GM04503 (cell line): ENCODE measurements at places on chromosomes 7 and 10.

GRCh38 chr7:99709838-99710578 lies 25.0 kb downstream of the CYP3A7 start:
- no peak for DNase-seq

DNA sequence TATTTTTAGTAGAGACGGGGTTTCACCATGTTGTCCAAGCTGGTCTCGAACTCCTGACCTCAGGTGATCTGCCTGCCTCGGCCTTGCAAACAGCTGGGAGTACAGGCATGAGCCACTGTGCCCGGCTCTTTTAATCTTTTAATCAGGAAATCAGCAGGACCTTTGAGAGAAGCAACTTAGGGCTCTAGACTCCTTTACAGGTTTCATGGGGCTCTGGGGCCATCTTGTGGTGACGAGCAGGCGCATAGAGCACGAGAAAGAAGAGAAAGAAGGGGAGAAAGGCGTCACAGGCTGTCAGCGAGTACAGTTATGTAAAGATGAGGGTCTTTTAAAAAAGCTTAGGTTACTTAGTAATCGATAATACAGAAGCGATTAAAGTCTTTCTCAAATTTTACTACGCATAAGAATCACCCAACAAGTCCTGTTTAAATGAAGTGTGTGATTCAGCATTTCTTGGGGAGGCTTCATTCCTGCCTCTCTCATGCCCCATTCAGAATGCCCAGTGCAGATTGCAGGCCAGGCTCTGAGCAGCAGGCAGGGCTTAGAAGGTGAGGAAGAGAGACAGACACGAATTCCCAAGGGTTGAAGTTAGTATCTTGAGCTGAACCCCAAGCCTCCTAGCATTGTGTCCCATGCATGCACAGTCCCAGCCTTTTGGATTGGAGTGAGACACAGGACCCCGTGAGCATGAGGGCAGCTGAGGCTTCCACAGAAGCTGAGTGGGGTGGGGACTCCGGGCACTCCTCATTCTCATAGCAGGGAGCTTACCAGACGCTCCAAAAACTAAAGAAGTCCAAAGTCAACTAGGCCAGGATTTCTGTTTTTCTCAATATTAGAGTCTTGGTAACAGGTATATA lies 23.6 kb upstream of the PFKP start:
- no peak for DNase-seq

GRCh38 chr10:94156453-94156852 lies 162.7 kb downstream of the PLCE1 start:
- DNase-seq: no peak

- peak; percentile 84 for DNase-seq
These were observed 23.6 kb downstream of the DDIT4 start for GRCh38 chr10:72297281-72297804.

DNA sequence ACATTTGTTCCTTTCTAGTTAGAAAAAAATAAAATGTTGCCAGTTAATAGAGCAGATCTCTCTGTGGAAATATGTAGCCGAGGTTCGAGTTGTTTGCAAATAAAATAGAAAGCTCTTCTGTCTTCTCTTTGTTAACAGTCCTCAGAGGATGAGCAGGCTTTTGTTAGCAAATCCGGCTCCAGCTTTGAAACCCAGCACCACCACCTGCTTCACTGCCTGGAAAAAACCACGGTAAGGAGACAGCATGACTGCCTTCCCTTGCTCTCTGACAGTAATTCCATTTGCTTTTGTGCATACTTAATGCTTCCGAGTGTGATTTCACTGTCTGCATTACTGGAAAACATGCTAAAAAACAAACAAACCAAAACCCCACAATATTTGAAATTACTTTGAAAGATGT lies 115.6 kb downstream of the TSPAN12 start:
- DNase-seq: no peak

DNA sequence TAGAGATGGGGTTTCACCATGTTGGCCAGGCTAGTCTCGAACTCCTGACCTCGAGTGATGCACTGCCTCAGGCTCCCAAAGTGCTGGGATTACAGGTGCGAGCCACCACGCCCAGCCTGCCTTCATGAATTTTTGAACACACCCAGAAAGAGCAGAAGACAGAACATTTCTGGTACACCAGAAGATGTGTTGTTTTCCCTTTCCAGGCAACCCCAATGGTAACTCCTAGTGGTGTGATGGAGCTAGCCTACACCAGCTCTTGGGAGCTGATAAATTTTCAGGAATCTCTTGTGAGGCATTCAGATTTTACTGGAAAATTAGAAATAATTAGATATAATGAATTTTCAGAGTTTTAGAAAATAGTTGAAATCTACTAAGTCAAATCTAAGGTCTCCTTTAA lies 904 bp upstream of the CCDC7 start:
- no peak for DNase-seq

- no peak for DNase-seq
These were observed 394.9 kb upstream of the DPP6 start for GRCh38 chr7:153657182-153657800.

- no peak for DNase-seq
These were observed 71.6 kb upstream of the CAMK2B start for GRCh38 chr7:44396931-44397545.

GRCh38 chr10:122567056-122567660 lies 6.6 kb downstream of the DMBT1 start:
- no peak for DNase-seq

GRCh38 chr7:71601851-71602250 lies 469.9 kb downstream of the GALNT17 start:
- no peak for DNase-seq

GRCh38 chr7:47371733-47372368 lies 210.1 kb downstream of the TNS3 start:
- DNase-seq: no peak

DNA sequence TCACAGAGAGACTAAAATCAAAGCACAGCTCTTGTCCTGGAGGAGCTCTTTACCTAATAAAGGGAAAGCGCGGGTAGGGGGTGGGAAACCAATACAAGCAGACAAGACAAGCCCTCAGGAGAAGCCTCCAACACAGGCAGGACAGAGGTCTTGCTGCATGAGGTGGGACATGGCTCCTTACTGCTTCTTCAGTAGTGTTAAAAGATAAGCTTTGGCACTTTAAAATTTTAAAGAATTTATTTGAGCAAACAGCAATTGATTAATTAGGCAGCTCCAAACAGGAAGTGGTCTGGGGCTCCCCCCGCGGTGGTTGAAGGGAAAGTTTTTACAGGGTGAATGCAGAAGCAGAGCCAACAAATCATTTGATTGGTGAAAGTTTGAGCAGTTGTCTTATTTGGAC lies 50.3 kb upstream of the MACC1 start:
- no peak for DNase-seq

DNA sequence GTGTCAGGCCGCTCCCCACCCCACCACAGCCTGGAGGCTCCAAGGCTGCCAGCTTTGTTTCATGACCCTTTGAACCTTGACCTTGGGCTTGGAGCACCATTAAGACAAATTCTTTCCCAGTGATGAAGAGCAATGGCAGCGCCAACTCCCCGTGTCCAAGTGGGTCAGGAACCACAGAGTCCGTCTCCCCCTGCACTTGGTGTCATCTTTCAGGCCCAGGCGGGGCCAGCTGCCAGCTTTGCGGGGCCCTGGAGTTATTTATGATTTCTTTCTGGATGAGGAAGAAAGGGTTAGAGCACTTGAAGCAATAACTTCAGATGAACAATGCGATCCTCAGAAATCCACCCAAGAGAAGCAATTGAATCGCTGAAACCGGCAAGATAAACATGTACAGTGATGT lies 110.8 kb downstream of the MYL10 start:
- DNase-seq: peak; percentile 50

- no peak for DNase-seq
These were observed 11.8 kb downstream of the MET start for GRCh38 chr7:116683786-116684185.

DNA sequence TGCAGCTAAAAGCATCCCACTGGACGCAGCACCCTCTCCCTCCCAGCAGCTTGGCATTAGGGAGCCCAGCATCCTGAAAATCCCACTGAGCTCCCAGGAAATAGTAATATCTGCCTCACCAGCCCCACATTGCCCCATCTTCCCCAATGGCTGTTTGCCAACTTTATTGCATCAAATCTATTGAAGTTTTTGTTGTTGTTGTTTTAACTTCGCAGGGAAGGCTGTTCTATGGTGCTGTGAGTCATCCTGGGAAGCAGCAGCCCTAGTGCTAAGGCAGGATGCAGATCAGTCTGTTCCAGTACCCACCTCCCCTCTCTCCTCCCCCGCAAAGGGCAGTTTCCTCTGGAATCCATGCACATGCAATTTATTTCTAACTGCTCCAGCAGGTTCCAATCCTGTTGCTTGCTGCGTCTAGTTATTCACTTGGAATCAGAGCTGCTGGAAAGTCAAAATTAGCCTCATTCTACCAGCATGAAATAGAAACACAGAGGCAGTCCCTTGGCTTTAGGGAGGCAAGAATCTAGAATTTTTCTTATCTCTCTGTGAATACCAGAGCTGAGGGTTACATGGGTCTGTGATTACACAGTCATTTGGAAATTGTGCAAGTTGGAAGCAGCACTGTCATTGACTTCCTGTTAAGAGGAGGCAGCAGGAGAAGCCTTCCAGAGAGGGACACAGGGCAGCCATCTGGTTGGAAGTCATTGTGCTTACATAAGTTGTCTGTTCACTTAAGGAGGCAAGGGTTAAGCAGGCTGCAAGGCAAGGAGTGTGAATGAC lies 115.9 kb upstream of the CACUL1 start:
- no peak for DNase-seq

DNA sequence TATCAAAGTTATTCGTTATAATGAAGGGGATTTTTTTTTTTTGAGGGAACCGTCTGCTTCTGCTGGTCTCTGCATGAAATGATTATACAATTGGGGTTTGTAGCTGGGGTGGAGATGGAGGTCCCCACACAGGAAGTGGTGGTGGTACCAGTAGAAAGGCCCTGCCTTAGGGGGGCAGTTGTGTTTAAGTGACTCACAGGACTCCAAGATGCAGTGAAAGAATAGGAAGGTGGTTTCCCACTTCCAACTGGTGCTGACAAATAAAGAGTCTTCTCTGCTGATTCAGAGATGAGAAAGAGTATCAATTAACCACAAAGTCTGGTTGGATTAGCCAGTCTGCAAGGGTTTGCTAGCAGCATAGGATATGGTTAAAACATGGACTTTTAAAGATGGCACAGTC lies 376.0 kb downstream of the SORCS3 start:
- DNase-seq: no peak

- DNase-seq: no peak
These were observed 151.2 kb downstream of the MPP7 start for GRCh38 chr10:28151636-28152035.

DNA sequence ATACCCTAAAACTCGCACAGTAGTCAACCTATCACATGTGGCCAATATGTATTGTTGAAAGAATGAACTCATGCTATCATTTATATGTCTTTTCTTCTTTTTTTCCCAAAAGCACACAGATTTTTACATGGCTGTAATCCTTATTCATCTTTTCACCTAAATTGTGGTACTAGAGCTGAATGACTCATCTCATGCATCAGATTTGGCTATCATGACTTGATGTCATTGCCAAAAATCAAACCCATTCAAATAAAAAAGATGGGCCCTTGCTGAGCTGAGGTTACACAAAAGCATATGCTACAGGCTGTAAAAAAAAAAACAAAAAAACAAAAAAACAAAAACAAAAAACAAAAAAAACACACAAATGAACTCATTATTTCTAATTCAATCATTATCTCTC lies 3.3 kb upstream of the LMOD2 start:
- DNase-seq: no peak

- DNase-seq: no peak
These were observed 8.6 kb upstream of the RFC2 start for GRCh38 chr7:74262639-74263398.

DNA sequence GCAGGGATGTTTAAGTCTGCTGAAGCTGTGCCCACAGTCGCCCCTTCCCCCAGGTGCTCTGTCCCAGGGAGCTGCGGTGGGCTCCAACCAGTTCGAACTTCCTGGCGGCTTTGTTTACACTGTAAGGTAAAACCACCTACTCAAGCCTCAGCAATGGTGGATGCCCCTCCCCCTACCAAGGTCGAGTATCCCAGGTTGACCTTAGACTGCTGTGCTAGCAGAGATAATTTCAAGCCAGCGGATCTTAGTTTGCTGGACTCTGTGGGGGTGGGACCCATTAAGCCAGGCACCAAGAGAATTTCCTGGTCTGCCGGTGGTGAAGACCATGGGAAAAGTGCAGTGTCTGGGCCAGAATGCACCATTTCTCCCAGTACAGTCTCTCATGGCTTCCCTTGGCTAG lies 56.0 kb downstream of the CCDC7 start:
- DNase-seq: no peak

- no peak for DNase-seq
These were observed 125.2 kb upstream of the NANOS1 start for GRCh38 chr10:118904286-118904685.

DNA sequence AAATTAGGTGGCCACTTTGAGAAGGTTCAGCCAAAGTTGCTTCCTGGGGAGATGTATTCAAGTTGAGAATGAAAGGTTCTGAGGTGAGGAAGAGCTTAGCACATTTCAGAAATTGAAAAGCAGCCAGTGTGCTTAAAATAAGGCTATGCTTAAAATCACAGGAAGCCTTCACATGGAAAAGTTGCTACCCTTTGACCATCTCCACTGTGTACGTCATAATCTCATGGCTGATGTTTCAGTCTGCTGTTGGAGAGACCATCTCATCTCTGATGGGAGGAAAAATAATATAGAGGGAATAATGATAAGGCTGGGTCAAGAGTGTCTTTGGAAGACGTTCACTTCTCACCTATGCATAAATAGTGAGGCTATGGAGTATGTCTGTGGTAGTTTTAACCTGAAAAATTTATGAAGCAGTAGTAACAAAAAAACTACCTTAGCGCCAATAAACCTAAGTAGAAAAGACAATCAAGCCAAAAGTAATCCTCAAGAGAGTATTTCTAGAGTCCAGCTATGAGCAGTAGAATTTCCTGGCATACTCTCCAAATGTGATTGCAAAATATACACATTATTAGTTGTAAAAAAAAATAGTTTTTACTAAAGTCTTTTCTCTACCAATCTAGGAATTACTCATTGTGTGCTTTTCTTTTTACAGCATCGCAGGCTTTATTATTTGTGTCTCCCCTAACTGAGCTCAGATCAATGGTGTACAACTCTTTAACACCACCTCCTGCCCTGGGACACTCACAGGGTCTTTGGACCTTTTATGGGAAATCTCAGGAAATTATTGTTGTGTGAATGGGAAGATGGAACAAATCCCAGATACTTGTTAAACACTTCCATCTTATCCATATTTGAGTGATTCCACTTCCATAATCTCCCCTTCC lies 435.2 kb upstream of the LRGUK start:
- peak; percentile 42 for DNase-seq

GRCh38 chr10:112330607-112331160 lies 43.2 kb upstream of the ACSL5 start:
- no peak for DNase-seq

DNA sequence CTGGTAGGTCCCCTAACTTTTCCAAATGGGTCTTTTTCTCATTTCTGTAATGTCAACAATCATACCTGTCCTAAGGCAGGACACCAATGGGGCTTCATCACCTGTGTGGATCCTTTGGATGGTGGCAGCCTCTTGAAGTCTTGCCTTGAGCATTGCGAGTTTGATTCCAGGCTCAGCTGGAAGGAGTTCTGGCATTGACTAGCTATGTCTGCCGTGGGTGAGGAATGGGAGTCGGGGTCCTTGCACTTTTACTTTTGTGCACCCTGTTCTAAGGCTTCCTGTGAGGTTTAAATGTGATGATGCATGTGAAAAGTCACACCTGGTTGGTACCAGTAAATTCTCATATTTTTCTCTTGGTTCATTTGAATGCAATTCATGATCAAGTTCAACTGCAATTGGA lies 55.9 kb upstream of the CTBP2 start:
- no peak for DNase-seq

GRCh38 chr10:127462643-127463295 lies 86.3 kb upstream of the NPS start:
- no peak for DNase-seq

- no peak for DNase-seq
These were observed 169.8 kb downstream of the UBE2H start for GRCh38 chr7:129782818-129783583.
